M059J (cell line): ENCODE measurements at places on chromosomes 13 and 19.

DNA sequence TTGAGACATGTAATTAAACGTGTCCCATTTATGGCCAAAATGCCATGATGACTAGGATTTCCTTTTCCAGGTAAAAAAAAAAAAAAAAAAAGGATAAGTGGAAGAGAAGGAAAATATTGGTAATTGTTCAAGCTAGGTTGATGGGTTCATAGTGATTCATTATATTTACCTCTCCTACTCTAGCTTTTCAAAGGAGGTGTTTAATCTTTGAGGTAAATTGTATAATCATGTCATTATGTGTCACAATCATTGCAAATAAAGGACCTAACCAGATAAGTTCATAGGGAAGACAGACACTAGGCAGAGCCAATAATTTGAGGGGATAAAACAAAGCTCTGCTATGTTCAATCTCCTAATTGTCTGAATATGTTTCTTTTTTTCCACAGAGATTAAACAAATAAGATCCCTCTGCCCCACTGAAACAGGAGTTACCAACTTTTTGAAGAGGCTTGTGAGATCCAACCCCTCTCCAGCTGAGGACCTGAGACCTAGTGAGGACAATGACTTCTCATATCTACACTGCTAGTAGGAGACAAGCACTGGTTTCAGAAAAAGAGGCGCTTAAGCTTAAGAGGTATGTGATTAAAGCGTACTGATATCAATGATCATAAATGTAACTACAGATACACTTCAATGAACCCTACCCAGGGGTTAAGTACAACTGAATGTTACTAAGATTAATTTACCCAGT is 61.4 kb downstream of the USP12 start:
- DNase-seq, result peak; percentile 21

DNA sequence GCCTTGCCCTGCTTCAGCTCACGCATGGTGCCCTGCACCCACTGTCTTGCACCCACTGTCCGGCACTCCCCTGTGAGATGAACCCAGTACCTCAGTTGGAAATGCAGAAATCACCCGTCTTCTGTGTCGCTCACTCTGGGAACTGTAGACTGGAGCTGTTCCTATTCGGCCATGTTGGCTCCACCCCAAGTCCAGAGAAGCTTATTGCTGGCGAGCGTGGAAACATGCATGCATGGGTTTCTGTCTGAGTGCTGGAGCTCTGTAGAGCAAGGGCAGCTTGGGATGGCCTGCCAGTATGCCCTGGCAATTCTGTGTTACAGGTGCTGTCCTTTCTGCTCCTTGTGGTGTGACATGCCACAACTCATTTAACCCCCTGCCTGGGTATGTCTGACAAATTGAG is 152.8 kb downstream of the SHISA2 start:
- no peak for DNase-seq

- peak; percentile 13 for DNase-seq
Observed at GRCh38 chr13:35470671-35471661, 5.5 kb downstream of the MAB21L1 start.

DNA sequence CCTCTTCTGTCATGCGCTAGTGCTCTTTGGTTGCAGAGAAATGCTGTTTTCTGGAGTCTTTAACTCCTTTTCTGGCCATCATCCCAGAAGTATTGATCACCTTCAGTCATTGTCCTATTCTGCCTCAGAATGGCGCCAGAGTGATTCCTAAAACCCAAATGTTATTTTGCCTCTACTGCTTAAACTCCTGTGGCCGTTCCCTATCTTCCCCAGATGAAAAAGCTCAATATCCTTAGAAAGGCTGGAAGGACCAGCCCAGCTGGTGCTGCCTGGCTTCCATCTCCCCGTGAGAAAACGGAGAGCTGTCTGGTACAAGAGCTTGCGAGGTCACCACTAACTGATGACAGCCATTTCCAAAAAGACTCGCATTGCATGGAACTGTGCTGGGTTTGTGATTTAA is 179.1 kb downstream of the RBM26 start:
- DNase-seq, result no peak

GRCh38 chr19:2765376-2765775 is 17.7 kb downstream of the SGTA start:
- DNase-seq, result no peak

DNA sequence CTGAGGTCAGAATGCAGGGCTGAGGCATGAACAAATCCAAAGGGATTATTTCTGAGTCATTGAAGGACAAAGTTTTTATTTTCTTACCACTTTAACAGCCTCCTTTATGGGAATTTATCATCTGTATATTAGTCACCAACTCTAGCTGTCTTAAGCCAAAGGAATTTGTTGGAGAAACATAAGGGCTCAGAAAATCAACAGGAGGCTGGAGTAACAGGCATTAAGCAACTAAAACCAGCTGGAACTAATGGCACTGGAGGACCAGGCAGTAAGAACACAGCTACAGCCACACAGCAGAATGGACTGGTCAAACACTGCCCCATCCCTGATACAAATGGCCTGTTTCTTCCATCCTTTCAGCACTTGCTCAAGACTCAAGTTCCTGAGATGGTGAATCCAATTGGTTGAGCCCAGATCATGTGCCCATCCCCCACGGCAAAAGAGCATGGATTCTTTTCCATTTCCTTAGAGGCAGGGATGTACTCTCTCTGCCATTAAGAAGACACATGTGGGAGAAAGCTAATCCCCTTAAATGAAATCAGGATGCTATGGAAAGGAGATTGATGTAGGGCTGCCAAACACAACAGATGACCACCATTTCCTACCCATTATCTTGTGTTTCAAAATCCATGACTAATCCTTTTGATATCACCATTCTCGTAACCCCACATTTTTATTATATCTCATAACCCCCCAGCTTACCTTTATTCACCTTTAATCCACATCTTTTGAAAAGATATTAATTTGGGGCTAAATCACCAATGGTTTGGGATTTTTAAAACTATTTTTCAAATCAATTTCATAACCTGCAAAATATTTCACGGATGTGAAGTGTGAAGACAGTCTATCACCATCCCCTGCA is 157.0 kb upstream of the FNDC3A start:
- peak; percentile 91 for DNase-seq

GRCh38 chr19:6717441-6717971 is 2.9 kb downstream of the C3 start:
- no peak for DNase-seq

DNA sequence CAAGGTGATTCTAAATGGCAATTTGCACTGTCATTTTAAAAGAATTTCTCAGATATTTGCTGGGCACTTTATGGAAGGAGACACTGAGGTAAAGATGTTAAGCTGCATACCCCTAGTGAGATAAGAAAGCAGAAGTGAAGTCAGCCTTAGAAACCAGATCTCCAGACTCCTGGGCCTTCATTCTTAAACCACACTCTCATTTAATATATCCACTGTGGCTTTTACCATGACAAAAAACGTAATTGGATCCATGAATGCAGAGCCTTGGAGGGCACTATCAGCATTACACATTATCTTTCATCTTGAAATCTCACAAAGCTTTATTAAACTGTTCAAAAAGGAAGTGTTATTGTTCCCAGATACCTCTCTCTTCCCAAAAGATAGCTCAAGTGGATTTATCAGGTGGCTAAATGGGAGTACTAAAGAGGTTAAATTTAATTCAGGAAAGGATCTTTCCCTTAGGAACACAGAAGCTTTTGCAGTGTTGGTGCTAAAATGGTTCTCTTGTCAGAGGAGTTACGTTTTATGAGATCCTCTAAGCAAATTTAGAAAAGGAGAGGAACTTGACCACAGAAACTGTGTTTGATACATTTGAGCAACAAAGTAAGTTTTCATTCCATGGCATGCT is 1060.4 kb downstream of the EFNB2 start:
- peak; percentile 52 for DNase-seq

DNA sequence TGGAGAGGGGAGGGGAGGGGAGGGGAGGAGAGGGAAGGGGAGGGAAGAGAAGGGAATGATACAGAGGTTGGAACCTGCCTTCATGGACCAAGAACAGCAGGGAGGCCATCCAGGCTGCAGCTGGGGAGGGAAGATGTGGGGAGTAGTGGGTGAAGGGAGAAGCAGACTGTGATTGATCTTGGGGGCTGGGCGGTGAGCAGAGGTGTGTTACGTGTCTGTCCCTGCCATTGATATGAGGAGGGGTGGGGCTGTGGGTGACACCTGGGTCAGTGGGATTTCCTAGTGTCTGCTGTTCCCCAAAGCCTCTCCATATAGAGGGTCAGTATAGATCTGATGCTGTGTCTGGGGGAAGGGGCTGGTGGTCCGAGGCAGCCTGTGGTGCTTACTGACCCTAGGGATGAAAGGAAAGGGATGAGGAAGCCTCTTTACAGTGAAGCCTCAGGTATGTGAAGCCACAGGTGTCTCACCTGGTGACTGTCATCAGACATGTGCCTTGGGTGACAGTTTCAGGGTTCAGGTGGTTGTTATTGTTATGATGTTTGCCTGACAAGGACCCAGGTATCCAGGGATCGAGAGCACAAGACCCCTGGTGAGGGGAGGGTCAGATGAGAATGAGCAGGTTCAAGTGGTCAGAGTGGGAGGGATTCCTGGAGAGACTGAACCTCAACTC is 18.7 kb upstream of the CEACAM1 start:
- DNase-seq, result no peak

DNA sequence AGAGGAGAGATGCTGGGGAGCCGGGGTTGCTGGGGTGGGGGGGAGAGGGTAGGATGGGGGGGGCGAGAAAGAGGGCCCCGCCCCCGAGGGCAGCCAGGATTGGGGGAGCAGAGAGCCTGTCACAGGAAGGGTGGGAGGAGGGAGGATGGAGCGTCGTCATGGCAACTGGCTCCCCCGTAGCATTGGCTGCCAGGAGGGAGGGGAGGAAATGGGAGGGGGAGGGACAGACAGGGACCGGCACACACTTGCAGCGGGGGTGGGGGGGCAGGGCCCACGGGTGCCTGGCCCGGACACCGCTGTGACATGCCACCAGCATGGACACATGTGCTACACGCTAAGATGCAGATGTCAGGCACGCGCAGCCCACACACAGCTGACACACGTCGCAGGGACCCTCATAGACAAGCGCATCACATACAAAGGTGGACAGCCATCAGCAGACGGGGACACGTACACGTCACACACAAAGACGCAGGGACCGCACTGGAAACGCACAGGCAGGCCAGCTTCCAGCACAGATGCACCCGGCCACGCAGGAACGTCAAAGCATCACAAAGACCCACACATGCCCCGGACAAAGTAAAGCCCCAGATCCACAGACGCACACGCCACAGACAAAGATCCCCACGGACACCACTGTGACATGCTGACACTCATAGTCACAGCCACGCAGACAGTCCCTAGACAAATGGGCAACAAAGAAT is at the start of gene LMTK3:
LMTK3 (minus strand) TSS at position 36 of the 704 bp plus-strand sequence. CDS start 259 bp downstream, outside the sequence.
- DNase-seq, result peak; percentile 59

DNA sequence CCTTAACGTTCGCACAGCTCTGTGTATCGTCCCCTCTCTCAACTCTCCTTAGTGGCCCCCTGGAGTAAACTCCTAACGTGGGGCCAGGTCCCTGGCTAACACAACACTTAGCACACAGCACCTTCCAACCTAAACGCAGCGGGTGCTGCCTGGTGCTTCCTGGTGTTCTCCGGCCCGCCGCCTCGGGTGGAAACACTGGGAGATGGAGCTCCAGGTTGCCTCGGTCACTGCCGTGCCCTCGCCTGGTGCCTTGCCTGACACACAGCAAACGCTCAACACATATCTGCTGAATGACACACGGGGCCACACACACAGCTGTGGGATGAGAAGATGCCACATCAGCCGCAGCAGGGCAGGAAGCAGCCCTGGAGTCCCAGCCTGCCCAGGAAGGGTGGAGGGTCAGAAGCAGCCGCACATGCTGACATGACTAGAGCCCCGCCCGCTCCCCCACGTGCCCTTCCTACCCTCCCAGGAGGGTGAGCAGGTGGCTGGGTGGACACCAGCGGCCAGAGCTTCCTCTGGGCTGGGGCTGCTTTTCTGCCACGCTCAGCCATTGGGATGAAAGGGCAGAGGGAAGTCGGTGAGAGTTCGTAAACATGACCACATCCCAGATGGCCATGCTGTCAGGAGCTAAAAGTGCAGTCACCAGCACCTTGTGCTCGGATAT is 6.6 kb downstream of the PEPD start:
- no peak for DNase-seq

DNA sequence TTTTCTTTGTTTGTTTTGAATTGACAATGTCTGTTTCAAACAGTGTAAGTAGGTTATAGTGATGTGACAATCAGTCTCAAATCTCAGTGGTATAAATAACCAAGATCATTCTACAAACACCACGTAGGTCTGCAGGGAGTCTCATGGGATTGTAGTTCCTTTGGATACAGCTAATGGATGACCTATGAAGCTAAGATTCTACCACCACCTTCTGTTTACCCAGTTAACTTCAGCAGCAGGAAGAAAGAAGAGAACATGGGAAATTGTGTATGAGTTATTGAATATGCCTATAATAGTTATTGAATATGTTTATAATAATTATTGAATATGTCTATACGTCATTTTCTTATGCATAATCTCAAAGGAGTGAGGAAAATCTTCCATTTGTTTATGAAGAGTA is 63.9 kb upstream of the SLITRK5 start:
- no peak for DNase-seq

GRCh38 chr19:3398900-3399278 is 32.5 kb downstream of the NFIC start:
- DNase-seq, result no peak

DNA sequence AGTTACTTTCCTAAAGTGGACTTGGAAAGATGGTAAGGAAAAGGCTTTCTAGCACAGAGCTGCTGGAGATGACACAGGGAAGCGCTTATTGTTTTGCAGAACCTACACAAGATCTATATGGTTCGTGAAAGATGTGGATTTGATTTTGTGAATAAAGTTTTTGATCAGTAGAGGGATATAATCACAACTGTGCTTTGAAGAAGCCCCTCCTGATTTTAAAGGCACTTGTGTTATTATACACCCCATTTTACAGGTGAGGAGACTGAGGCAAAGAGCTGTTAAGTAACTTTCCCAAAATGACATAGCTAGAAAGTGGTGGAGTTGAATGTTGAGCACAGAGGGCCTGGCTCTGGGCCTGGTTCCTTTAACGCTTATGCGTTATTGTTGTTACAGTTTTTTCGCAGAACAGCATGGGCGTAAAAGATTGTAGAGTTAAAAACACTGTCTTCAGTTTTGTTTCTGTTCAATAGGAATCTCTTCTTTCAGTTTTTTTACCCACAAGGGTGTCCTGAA is 1.4 kb downstream of the TDRD3 start:
- no peak for DNase-seq

- peak; percentile 79 for DNase-seq
Observed at GRCh38 chr13:104011505-104012241, 945.5 kb upstream of the SLC10A2 start.

GRCh38 chr19:2047076-2047448 is 4.0 kb downstream of the MKNK2 start:
- DNase-seq, result no peak
